ENCODE measurements at places on chromosomes 11 and 22.

GRCh38 chr11:71495286-71496230 lies 31.5 kb upstream of the KRTAP5-7 start:
- DNase-seq, result no peak

- no peak for DNase-seq
Measured at GRCh38 chr11:128174465-128175291, 412.7 kb downstream of the ETS1 start.

DNA sequence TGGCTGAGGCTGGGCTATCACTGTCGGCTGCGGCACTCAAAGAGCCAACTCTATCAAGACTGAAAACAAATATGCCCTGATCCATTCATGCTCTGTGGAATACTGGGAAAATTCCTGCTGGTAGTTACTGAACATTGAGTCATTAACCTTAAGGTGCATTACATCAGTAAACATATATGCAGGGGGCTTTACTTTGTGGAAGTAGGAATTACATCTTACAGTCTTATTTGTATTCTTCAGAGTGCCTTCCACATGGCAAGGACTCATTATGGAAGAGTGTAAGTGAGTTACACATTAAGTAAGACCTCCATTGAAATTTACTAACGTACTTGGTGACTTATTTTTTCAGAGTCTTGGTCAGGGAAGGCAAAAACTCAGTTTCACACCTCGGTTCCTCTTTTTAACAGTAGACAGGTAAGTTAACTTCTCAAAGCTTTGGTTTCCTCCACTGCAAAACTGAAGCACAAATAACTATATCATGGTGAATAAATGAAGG lies 4.5 kb downstream of the OR5B21 start:
- DNase-seq, result no peak

- no peak for DNase-seq
Measured at GRCh38 chr11:71310184-71310583, 57.8 kb upstream of the SHANK2 start.

GRCh38 chr11:96328395-96329010 lies 14.5 kb downstream of the MAML2 start:
- no peak for DNase-seq

DNA sequence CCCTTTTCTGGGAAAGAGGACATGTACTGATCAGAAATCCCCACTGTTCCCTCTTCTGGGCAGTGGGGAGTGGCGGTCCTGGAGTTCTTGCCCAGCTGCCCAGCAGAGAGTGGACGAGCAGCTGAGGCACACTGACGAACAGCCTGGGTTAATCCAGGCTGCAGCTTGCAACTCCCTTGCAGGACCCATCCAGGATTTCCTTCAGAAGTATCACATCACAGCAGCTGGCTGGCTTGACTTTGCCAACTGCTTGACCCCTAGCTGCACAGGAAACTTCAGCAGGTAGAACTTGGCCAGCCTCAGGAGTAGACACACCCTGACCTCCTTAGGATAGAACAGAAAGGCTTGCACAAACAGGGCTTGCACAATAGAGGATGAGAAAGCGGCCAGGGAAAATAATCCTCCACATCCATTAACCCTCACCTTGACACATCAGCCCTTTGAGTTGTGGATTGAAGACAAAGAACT lies 27.9 kb upstream of the FZD4 start:
- no peak for DNase-seq

GRCh38 chr11:80349997-80350396 lies 909.2 kb upstream of the TENM4 start:
- no peak for DNase-seq

GRCh38 chr11:66857234-66857926 lies 516 bp downstream of the LRFN4 start:
- no peak for DNase-seq

- no peak for DNase-seq
Measured at GRCh38 chr11:76786016-76786415, 2.9 kb downstream of the TSKU start.

GRCh38 chr22:21074102-21074715 lies 28.5 kb downstream of the LRRC74B start:
- DNase-seq, result no peak

- no peak for DNase-seq
Measured at GRCh38 chr22:28095316-28096095, 176.4 kb upstream of the PITPNB start.

GRCh38 chr11:17770048-17770652 lies 35.6 kb downstream of the KCNC1 start:
- DNase-seq, result peak; percentile 8

- DNase-seq, result no peak
Measured at GRCh38 chr11:34262531-34263081, 95.2 kb downstream of the ABTB2 start.

DNA sequence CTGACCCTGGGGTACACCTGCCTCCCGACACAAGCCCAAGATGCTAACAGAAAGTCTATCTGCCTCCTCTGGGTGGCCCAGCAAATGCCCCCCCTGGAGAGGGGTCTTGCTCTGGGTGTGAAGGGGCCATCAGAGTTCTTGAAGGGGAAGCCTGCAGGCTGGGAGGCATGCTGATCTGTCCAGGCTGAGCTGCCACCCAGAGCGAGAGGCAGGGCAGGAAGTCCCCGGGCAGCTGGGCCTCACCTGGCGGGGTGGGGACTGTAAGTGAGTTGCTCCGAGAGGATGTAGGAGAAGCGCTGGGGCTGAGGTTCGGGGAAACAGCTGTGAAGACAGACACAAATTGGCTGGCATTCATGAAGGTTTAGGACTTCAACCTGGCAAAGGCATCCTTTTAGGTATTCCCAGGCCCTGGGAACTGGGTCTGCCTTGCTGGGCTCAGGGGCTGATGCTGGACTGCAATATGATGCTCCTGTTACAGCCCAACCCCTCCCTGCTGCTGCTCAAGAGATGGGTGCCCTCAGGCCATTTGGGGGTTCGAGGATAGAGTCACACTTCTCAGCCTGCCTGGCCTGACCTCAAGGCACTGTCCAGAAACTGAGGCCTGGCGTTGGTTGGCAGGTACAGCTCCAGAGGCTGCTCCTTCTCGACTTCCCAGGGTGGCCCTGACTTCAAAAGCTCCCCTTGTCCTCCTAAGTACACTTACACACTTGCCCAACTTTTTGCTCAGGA lies 60.2 kb upstream of the LYVE1 start:
- no peak for DNase-seq

- DNase-seq, result no peak
Measured at GRCh38 chr22:40055143-40055883, 60.6 kb downstream of the FAM83F start.

DNA sequence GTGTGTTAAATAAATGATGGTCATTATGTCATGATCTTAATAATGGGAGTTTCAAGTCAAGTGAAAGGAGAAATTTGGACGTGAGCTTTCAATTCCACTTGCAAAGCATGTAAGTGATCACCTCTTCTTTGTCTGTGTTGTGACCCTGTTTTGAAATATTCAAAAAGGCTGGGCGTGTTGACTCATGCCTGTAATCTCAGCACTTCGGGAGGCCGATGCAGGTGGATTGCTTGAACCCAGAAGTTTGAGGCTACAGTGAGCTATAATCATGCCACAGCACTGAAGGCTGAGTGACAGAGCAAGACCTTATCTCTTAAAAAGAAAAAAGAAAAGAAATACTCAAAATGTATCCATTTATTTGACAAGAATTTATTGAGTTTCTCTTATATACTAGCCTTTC lies 32.9 kb upstream of the EED start:
- peak; percentile 13 for DNase-seq

- no peak for DNase-seq
Measured at GRCh38 chr11:88377646-88378045, 40.1 kb upstream of the CTSC start.

GRCh38 chr11:134945993-134946392 lies 534.0 kb upstream of the B3GAT1 start:
- DNase-seq, result no peak

- DNase-seq, result no peak
Measured at GRCh38 chr22:41092847-41093411, 537 bp downstream of the EP300 start.

DNA sequence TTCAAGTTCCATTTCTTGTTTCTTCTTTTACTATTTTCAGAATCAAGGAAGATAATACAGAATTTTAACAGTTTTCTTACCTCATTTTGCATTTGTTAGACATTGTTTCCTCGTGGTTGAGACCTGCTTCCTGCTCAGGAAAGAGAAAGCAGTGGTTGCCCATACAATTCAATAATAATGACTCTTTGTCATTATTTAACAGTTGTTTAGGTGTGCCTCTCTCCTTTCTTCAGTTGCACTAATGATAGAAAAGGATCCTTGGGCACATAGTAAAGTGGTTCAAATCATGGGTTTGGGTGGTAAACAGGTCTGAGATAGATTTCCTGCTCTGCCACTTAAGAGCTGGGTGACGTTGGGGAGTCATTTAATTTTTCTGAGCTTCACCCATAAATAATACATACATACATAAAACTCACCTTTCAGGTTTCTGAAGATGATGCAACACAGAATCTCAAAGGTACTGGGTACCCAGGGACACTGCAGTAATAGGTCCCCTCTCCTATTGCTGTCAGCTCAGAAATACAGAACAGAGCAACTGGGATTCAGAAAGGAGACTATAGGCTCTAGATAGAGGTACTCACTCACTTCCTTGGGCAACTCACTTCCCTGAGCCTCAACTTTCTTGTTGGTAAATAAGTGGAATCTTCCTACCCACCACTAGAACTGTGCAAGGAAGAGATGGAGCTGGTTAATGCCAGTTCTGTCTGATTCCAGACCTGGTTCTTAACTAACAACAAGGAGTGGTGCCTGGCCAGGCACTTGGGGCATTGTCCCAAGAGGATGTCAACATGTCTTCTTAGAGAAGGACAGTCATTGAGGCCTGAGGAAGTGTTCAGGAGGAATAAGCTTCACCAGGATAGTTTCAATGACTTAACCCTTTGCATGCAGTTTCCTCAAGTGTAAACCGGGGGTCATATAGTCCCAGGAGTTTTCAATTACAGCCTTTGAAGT lies 34.9 kb downstream of the CD44 start:
- DNase-seq, result no peak

DNA sequence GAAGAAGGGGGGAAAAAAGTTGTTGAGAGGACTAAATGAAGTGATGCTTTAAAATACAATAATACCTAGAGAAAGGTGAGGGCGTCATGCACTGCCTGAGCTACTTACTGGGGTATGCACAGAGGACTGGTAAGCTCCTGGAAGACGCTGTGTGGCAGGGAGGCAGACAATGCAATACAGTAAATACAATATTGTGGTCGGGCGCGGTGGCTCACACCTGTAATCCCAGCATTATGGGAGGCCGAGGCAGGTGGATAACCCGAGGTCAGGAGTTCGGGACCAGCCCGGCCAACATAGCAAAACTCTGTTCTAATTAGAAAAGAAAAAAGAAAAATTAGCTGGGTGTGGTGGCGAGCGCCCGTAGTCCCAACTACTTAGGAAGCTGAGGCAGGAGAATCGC lies 683 bp upstream of the SYTL2 start:
- no peak for DNase-seq

DNA sequence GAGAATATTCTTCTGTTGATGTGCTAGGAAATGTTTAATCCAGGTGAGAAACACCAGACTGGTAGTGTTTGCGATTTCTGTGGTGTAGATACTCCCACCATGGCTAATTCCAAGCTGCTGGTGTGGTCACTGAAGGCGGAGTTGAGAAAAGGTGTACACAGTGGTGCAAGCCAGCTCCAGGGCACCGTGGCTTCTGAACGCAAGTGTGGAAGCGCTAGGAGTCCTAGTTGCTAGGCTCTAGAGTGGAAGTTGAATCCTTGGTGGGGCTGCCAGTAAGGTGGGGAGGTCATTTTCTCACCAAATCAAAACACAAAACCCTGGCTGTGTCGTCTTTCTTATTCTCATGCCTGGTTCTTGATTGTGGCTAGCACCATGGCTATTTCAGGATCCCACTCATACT lies 61.6 kb downstream of the ZBTB16 start:
- no peak for DNase-seq

GRCh38 chr11:17867341-17867740 lies 132.8 kb downstream of the KCNC1 start:
- DNase-seq, result no peak

GRCh38 chr11:120660024-120660565 lies 148.5 kb downstream of the GRIK4 start:
- no peak for DNase-seq

GRCh38 chr11:106959800-106960199 lies 58.5 kb downstream of the GUCY1A2 start:
- DNase-seq, result no peak

- DNase-seq, result no peak
Measured at GRCh38 chr11:71563406-71563805, 2.0 kb upstream of the KRTAP5-10 start.

Data from NCI-H1105 (cell line).